ENCODE measurements at places on chromosomes 12 and 14.

GRCh38 chr14:105128059-105128458 is 40.5 kb downstream of the JAG2 start:
- no peak for DNase-seq

DNA sequence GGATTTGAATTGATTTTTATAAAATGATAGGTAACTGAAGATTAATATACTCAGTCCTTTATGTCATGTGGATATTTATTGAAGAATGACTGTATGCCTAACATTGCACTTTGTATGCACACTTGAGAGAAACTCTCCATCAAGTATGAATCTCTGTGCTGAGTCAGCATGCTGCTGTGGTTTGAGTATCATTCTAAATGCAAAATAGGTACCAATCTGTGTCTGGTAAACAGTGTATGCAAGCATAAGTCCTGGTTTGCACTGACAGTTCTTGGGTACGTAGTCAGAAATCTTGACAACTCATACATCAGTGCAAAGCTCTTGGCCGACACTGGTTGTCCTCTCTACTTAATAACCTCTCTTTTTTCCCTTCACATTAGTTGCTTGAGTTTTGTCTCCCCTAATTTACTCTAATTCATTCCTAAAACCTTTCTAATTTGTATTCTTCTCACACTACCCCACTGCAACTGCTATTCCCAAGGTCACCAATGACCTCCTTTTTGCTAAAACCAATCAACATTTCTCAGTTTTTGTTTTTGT is 21.8 kb downstream of the MGAT4C start:
- no peak for DNase-seq

- DNase-seq: no peak
Observed at GRCh38 chr12:116091579-116091978, 185.9 kb downstream of the MED13L start.

DNA sequence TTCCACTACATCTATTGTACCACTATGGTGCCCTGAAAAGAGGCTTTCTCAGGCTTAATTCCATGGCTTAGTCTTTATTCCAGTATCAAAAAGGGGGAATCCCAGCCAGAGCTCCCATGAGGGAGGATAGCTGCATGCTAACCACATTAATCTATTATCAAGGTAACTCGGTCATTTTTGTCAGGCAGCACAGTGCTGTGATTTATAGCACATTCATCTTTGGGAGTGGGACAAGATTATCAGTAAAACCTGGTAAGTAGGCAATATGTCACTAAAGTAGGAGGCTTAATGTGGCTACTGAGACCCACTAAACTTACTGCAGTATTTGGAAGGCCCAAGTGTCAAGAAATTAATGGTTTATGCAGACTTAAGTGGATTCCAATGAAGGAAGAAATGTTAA is 58.9 kb downstream of the DAD1 start:
- no peak for DNase-seq

DNA sequence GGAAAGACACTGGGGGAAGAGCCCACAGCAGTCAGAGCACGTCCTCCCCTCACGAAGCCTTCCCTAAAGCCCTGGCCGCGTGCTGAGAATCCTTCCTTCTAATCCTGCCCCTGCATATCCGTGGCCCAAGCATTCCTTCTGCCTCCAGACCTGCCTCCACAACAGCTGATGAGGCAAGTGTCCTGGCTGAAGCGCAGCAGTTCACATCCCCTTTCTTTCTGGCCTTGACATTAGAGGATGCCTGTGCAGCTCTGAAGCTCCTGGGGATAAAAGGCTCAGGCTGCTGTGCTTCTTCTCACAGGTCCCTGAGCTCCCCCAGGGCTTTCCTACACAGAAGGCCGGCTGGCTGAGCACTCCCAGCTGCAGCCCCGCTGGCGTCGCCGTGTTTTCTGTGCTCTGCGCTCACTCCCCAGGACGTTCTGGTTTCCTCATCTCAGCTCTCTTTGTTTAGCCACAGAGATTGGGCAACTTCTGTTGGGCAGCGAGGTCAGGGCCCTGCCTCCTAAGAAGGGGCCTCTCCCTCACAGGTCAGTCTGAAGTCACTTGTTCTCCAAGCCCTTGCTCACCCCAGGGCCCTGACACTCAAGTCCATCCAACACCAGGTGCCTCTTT is 45.8 kb downstream of the NINJ2 start:
- DNase-seq: no peak

GRCh38 chr14:51094282-51094821 is 553 bp downstream of the TRIM9 start:
- DNase-seq: peak; percentile 34

DNA sequence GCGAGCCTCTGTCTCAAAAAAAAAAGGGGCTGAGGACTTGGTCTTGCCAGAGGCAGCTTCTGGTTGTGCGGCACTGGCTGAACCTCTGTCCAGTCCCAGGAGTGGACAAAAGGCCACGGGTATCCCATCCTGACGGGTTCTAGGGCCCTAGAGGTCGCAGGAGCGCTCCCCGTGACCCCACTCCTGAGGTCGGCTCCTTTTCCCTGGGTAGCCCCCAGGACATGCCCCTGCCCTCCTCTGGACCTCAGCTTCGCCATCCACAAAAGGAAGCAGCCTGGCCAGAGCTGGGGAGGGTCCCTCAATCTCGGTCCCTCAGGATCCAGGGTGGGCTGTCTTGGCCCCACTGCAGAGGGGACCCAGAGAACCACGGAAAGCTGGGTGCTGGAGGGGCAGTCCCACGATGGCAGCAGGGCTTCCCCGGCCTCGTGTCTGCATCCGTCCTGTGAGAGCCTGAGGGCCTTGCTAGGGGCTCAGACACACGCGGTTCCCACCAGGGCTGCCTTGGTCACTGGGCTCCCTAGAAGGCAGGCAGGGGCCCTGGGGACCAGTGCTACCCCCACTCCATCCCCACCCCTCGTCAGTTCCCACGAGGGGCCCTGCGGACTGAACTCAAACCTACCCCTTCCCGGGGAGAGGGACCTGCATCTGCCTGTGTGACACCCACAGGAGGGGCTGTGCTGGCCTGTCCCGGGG is 31.1 kb downstream of the ASCL4 start:
- DNase-seq: no peak

DNA sequence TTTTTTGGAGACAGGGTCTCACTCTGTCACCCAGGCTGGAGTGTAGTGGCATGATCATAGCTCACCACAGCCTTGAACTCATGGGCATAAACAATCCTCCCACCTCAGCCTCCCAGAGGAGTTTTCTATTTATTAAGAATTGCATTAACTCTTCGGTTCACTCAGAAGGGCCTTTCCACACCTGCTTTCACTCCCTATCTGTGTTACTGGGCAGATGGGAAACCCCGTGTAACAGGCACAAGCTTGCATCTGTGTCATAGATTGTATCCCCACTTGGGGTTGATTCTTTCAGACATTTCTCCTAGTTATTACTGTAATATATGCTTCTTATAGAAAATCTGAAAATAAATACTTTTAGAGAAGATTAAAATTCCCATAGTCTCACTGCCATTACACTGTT is 38.7 kb downstream of the STX2 start:
- no peak for DNase-seq

GRCh38 chr14:99955826-99956455 is 109.3 kb upstream of the EVL start:
- DNase-seq: no peak

- DNase-seq: no peak
Observed at GRCh38 chr12:104011253-104011652, 38.7 kb downstream of the GLT8D2 start.

DNA sequence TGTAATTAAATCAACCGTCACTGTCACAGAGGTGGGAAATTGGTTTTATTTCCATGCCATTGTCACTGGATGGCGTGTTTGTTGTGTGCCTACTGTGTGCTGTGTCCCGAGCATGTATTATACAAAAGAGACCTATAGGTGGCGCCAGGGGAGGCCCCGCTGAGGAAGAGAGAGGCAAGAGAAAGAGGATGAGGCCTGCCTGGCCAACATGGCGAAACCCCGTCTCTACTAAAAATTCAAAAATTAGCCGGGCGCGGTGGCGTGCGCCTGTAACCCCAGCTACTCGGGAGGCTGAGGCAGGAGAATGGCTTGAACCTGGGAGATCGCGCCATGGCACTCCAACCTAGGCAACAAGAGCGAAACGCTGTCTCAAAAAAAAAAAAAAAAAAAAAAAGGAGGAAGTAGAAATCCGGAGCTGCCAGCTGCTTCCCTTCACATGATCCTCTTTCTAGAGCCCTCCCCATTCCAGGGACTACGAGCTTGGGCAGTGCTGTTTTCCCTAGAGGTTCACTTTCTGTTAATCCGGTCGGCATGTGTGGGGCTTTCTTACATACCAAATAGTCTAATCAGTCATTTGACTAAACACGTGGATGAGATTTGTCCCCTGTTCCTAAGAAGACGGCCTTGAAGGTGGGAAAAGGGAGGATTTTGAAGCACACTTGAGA is 6.4 kb upstream of the CCDC175 start:
- no peak for DNase-seq

DNA sequence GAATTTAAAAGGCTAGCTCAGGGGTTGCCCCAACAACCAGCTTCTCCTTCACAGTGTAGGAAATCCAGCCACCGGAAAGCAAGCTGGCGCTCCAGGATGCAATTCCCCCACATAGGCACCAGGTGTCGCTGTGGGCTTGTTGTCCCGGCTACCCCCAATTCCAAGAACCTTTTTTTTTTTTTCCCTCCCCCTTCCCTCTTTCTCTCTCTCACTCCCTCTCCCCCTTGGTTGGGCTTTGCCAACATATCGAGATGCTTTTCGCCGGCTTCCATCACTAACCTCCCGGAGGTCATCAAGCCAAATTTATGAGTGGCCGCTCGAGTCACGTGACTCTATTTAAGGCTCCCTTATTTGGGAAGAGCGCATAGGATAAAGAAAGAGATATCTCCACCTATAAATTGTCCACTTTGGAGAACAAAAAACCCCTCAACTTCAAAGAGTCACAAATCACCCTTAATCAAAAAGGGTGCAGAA is at the start of gene HOXC5:
Gene HOXC5 (plus strand): TSS at position 424 of the 474 bp plus-strand sequence. CDS start 73 bp downstream, outside the sequence.
- peak; percentile 70 for DNase-seq

DNA sequence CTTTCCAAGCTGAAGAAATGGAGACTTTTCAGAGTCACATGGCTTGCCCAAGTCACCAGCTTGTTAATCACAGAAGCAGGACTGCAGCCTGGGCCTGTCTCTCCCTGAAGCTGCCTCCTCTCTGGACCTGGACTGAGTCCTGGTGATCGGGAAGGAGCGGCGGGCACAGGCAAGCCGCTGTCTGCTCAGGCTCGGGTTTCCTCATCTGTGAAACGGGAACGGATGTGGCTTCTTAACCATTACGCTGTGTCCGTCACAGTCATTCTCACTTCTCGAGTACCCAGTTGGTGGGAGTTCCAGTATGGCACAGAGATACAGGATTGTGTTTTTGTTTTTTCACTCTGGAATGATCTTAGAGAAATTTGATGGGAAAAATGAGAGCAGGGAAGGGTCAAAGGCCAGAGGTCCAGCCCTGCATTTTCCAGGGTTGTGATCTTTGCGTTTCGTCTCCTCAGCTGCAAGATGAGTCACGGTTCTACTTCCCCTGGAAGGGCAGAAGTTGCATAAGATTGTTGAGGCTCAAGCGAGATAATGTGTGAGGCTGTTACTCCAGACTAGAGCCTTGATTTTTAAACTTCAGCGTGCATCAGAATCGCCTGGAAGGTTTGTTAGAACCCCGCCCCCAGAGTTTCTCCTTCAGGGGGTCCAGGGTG is 7.6 kb upstream of the LRTM2 start:
- DNase-seq: no peak

GRCh38 chr14:89399594-89400068 is 17.4 kb downstream of the FOXN3 start:
- peak; percentile 9 for DNase-seq

DNA sequence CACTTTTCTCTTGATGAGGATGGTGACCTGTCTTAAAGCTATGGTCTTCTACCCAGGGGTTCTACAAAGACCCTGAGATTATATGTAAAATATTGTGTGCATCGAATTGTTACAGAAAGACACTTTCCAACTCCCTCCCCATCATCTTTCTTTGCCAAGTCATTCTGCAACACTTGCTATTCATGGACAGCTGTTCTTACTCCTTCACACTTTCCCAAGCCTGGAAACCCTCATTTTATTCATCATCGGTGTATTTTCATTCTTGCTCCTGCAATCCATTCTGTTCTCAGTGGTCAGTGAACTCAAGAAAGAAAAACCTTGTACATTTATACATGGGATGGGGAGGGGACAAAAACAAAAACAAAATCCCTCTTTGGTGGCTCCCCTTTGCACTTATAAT is 90.5 kb upstream of the STXBP6 start:
- DNase-seq: no peak

DNA sequence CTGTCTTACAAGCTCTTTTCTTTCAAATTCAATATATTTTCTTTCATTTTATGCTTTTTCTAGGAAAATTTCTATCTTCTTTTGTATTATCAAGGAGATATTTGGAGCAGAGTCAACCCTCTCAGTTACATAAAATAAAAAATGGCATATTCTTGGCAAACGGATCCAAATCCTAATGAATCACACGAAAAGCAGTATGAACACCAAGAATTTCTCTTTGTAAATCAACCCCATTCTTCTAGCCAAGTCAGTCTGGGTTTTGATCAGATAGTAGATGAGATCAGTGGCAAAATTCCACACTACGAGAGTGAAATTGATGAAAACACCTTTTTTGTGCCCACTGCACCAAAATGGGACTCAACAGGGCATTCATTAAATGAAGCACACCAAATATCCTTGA is 20.6 kb downstream of the PIK3C2G start:
- DNase-seq: no peak

- no peak for DNase-seq
Observed at GRCh38 chr12:4107436-4107878, 166.1 kb upstream of the CCND2 start.

GRCh38 chr12:131368668-131369071 is 342.2 kb upstream of the SFSWAP start:
- no peak for DNase-seq

- peak; percentile 64 for DNase-seq
Observed at GRCh38 chr12:8544295-8544694, 3.6 kb upstream of the CLEC4E start.

All from NCI-H345 (cell line).